HFFc6 (cell line): ENCODE measurements at places on chromosomes 1 and 21.
A peak's percentile ranks its signal among the peaks of the same experiment; 100 is the strongest.

- DNase-seq, result no peak
Observed at GRCh38 chr1:45612941-45613579, 10.8 kb downstream of the CCDC17 start.

DNA sequence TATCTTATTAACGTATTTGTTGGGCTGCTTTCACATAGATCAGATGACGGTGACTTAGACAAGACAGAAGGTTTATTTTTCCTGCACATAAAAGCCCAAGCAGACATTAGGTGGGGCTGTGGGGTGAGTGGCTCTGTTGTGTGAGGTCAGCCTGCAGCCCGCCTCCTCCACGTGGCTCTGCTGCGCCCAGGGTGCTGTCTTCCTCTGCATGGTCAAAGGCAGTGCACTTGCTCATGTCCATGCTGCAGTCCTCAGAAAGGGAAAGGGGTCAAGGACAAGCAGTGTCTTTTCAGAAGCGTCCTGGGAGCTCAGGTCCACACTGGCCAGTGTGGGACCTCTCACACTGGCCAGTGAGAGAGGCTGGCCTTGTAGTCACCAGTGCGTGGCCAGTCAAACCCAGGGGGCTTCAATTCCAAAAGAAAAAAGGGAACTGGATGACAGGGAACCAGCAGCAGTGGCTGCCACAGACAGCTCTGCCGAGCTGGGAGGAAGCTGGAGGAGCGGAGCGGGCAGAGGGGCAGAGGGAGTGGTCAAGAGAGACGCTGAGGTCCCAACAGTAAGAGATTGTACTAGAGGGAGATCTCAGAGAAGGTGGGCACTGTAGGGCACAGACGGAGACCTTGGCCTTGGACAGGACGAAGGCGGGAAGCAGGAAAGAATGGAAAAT lies 35.9 kb upstream of the SLC45A1 start:
- DNase-seq, result no peak

- no peak for DNase-seq
Observed at GRCh38 chr1:10835421-10835820, 39.0 kb upstream of the CASZ1 start.

DNA sequence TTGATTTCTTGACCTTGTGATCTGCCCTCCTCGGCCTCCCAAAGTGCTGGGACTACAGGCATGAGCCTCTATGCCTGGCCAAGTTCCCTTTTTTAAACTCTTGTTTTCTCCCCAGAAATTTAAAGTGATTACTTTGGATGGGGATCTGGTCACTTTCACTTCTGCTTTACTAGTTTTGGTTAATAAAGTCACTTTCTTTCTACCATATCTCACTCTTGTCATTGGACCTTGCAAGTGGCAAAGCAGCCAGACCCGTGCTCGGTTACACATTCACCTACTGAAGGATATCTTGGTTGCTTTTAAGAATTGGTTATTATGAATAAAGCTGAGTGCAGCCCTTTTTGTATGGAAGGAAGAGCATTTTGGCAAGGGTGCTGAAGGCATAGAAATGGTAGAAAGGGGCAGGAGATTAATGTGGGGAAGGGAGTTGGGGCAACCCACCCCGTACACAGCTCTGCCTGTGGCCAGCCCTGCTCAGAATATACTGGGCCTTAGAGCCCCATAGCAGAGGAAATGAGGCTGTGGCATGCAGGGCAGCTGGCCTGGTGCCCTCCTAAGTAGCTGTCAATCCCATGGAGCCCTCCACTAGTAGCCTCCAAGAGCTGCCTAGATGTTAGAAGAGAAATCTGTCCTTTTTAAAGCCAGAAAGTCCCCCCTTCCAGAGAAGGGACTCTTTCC lies 40.7 kb downstream of the CD2 start:
- no peak for DNase-seq

- DNase-seq, result no peak
Observed at GRCh38 chr1:78633209-78633608, 13.0 kb downstream of the IFI44L start.

- DNase-seq, result no peak
Observed at GRCh38 chr1:78651241-78651640, 1.6 kb downstream of the IFI44 start.

GRCh38 chr1:29786791-29787732 lies 550.7 kb downstream of the PTPRU start:
- no peak for DNase-seq

- DNase-seq, result no peak
Observed at GRCh38 chr21:35568643-35569042, 491.7 kb downstream of the SETD4 start.

- no peak for DNase-seq
Observed at GRCh38 chr1:17130138-17130635, 10.9 kb upstream of the PADI2 start.

DNA sequence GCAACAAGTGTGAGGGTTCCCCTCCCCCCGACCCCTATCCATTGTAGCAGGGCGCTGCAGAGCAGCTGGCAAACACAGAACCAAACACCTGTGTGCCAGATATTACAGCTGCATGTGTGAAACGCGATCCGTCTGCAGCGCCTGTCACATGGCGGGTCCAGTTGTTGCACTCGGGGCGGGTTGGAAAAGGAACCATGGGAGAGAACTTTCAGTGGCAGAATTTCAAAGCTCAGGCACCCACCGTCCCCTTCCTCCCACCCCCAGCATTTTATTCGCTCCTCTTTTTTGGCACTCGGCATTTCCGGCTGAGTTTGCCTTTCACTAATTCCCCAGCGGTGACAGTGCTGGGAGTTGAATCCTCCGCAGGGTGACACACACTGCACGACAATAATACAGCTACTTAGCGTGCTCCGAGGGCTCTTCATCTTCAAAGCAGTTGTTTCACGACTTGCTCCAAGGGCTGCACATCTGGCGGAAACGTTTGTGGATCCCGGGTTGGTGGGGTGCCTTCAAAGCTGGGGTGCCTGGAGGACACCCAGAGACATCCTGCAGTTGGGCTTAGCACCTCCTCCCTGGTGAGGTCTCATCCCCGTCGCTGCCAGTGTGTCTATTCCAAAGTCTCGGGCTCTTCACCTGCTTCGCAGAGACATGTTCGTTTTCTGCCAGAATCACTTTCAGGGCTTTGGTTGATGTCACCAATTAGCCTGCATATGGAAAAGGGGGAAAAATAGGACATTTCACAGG lies 180.7 kb downstream of the ZBTB18 start:
- peak; percentile 11 for DNase-seq

GRCh38 chr1:211037095-211037494 lies 96.9 kb downstream of the KCNH1 start:
- peak; percentile 96 for DNase-seq

DNA sequence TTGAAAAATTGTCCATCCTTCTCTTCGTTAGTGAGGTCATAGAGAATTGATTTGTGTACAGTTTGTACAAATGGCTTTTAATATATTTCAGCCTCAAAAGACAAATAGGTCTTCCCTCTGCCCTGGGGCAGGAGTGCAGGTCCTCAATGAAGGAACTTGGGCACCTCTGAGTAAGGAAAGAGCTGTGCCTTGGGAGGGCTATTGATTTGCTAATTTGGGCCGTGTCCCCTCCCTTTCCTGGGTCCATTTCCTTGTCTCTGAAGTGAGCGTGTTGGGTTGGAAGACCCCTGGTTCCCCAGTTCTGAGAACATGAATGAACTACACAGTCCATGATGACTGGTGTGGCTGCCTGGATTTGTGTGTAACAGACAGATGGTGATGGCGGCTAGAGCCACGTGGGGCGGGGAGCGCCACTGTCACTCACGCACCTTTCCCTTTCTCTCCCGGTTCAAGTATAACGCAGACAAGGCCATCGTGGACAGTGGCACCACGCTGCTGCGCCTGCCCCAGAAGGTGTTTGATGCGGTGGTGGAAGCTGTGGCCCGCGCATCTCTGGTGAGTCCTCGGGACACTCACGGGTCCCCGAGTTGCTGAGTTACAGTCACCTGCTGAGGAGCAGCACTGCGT lies 71.0 kb upstream of the FAM3B start:
- no peak for DNase-seq

DNA sequence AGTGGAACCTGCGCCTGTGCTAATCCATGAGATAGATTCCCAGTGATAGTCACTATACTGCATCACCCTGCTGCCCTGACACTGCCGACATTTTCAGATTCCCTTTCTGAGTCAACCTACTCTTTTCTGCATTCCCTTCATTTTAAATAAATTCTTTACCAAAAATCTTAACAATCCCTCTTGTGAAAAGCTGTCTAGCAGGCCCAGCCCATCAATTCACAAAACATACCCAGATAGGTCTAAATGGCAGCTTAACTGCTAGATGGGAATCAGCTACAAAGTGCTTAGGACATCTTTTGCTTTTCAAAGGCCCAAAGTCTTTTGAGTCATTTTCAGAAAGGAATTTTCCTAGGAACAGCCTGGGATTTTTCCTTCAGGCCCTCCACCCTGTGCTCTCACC lies 180.1 kb upstream of the PTBP2 start:
- DNase-seq, result no peak

GRCh38 chr1:247741756-247742155 lies 3.3 kb downstream of the OR14K1 start:
- no peak for DNase-seq

DNA sequence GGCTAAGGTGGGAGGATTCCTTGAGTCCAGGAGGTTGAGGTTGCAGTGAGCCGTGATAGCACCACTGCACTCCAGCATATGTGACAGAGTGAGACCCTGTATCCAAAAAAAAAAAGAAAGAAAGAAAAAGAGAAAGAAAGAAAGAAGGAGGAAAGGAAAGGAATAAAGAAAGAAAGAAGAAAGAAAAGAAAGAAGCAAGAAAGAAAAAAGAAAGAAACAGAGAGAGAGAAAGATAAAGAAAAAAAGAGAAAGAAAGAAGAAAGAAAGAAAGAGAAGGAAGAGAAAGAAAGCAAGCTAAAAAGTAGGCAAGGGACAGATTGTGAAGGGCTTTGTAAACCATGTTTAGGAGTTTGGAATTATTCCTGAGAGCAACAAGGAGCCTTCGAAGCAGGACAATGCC lies 80.1 kb downstream of the MAB21L3 start:
- no peak for DNase-seq

GRCh38 chr1:217188280-217189237 lies 442.3 kb downstream of the GPATCH2 start:
- DNase-seq, result no peak

DNA sequence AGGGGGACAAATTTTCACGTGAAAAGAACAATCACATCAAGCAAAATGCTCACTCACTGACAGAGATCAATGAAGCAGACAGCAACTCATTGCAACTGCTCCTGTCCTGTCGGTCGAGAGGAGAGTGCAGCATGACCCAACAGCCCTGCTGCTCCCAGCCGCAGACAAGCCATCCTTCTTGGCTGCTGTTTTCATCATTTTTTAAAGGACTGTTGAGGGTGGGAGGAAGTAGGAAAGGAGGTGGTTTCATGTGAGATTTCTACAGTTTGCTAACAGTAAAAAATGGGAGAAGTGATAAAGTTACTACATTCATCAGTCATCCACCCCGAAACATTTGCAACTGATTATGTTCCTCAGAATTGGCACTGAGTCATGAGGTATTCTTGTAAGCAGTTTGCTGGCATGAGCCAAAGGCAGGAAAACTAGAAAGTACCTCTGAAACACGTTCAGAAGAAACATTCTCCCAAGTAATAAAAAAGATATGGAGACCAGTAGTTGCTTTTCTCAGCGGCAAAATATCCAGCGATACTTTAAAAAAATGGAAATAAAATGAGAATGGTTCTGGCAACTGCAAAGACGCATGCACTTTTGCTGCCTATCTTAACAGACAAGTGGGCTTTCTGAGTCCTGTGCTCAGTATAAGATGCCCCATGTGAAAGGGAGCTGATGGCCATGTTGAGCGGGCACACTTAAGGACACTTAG lies 72.0 kb upstream of the CLDN14 start:
- peak; percentile 82 for DNase-seq

GRCh38 chr1:156073740-156074139 lies 8.5 kb downstream of the MEX3A start:
- no peak for DNase-seq

GRCh38 chr1:3222042-3222692 lies 153.2 kb downstream of the PRDM16 start:
- no peak for DNase-seq
